ENCODE measurements at places on chromosomes 3 and 15.

- no peak for DNase-seq
Observed at GRCh38 chr3:151437906-151438305, 23.0 kb downstream of the IGSF10 start.

- DNase-seq, result no peak
Observed at GRCh38 chr3:67619991-67620390, 34.4 kb downstream of the SUCLG2 start.

DNA sequence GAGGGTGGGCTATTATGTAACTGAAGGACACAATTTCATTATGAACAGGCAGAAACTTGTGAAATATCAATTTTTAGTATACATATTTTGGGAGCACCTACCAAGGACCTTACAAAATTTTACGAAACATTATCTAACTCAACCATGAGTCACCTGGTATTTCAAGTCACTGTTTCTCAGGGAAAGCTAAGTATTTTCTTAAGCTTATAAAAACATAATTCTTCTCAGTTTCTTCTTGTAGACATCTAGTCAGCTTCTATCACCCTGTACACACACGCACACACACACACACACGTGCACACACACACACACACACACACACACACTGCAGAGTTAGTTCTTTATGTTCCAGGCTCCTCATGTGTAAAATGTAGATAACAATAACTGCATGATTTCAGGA lies 658.3 kb downstream of the TUSC7 start:
- no peak for DNase-seq

DNA sequence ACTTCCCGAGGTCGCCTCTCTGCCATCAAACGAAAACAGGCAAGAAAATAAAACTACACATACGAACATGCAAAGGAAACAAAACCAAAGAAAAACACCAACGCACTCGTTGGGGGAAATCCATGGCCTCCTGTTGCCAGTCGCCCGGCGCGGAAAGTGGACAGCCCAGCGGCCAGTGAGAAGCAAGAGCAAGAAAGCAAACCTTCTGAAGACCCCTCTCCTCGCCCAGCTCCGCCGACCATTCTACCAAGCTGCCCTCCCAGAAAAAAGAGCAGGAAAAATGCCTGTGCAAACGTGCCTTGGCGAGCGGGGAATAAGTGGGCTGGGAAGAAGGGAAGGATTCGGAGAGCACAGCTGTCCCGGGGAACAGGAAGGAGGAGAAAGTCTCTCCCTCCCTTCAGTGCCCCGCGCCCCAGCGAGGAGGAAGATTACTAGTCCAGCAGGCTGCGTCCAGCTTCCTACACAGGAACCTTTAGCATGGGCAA lies 802 bp upstream of the NECTIN3 start:
- no peak for DNase-seq

- DNase-seq, result no peak
Observed at GRCh38 chr15:99895189-99895955, 162.1 kb upstream of the LYSMD4 start.

GRCh38 chr15:58466566-58466965 lies 34.8 kb downstream of the LIPC start:
- DNase-seq, result no peak

DNA sequence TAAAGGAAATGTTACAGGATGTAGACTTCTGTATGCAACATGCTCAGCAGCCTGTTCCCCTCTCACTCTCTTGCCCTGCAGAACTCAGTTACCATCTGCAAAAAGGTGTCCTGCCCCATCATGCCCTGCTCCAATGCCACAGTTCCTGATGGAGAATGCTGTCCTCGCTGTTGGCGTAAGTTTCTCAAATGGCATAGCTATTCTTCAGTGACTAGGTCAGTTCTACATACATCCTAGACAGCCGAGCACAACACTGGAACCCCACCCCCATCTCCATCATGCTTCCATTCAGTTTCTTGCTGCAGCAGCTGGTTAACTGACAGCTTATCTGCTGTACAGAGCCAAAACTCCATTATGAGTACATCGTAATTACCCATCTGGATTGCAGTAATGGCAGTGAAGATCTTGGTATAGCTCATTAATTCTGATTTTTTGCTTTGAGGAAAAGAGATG lies 4.5 kb downstream of the THBS1 start:
- no peak for DNase-seq

DNA sequence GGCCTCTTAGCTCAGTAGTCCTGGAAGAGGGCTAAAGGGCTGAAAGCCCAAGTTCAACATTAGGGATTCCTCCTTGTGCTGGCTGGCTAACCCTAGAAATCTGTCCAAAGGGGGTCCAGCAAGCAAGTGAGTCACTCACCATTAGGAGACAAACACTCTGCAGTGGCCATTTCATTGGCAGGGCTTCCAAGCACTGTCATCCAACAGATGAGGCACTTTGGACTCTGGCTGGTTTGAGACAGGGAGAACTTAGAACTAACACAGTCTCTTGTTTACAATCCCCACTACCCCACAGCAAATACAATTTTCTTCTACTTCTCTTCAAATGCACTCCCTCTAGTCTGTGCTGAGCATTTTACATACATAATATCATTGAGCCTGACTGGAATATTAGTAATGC lies 10.1 kb upstream of the WNT5A start:
- no peak for DNase-seq

- no peak for DNase-seq
Observed at GRCh38 chr3:31357451-31357850, 175.3 kb upstream of the STT3B start.

GRCh38 chr15:29071232-29071881 lies 185.6 kb downstream of the APBA2 start:
- DNase-seq, result no peak

DNA sequence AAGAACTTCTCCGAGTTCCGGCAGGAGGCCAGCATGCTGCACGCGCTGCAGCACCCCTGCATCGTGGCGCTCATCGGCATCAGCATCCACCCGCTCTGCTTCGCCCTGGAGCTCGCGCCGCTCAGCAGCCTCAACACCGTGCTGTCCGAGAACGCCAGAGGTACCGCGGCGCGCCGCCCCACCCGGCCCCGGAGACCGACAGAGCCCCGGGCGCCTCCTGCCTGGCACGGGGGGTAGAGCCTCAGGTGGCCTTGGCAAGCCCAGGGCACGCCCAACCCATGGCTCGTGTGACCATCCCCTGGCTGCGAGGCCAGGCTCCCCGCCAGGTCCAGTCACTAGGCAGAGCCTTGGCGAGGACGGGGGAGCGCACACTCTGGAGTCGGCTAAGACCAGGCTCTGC lies 134.1 kb downstream of the LRRK1 start:
- DNase-seq, result no peak

DNA sequence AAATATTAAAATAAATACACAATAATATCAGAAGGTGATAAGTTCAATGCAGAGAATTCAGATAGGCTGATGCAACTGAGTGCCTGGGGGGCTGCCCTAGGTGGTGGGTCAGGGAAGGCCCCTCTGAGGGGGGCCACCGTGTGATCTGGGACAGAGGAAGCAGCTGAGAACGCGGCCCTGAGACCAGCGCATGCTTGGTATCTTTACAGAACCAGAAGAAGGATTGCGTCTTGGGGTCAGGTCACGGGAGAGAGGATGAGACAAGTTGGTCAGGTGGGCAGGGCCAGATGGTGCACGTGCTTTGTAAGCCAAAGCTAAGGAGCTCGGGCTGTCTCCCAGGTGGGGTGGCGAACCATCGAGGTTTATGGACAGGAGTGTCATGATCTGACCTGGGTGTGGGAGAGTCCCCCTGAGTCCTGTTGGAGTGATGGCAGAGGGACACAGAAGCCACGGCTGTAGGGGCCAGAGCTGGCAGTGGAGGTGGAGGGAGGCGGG lies 121.2 kb downstream of the ETFA start:
- no peak for DNase-seq

- no peak for DNase-seq
Observed at GRCh38 chr15:67472957-67473356, 48.0 kb upstream of the C15orf61 start.

DNA sequence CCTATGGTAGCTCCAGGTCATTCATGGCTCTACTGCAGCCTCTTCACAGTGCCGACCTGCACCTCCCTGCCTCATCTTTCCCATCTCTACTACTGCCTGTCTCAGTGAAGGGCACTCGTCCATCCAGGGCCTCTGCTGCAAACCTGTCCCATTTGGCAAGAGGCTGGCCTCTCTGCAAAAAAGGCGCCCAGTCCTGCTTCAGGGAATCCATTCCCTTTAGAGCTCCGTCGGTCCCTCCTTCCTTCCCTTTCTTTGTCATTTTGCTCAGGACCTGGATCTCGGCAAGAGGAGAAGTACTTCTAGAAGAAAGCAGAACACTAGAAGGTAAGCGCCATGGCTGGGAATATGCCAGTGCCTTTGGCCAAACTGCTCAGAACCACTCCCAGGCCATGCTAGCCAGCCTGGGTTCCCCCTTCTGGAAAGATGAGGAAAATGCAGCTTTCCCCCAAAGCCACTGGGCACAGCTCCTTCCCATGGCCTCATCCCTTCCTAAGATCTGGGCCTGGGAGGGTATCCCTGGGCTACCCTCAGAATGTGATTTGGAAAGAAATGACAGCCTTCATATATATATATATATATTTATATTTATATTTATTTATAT lies 6.4 kb upstream of the ISL2 start:
- DNase-seq, result peak; percentile 30

- no peak for DNase-seq
Observed at GRCh38 chr3:152491922-152492321, 223.2 kb downstream of the MBNL1 start.

DNA sequence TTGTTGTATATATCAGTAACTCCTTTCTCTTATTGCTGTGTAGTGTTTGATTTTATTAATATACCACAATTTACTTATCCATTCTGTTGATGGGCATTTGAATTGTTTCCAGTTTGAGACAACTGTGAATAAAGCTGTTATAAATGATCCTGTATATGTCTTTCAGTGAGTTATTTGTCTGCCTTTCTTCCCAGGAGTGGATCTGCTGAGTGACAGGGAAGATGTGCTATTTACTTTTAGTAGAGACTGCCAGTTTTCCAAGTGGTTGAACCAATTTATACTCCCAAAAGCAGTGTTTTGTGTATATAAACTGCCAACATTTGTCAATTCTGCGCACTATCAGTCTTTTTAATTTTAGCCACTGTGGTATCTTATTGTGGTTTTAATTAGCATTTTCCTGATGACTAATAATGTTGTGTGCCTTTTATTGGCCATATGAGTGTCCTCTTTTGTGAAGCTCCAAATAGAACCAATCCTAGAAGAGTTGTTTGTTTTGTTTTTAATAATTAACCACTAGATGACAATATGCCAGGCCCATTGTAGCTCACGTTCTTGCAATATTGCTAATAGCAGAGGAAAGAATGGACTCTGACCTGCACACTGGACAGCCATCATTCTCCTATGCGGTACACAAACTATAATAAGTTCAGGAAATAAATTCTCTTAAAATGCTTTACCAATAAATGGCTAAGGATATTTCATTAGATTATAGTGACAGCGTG lies 25.3 kb downstream of the TRANK1 start:
- no peak for DNase-seq

DNA sequence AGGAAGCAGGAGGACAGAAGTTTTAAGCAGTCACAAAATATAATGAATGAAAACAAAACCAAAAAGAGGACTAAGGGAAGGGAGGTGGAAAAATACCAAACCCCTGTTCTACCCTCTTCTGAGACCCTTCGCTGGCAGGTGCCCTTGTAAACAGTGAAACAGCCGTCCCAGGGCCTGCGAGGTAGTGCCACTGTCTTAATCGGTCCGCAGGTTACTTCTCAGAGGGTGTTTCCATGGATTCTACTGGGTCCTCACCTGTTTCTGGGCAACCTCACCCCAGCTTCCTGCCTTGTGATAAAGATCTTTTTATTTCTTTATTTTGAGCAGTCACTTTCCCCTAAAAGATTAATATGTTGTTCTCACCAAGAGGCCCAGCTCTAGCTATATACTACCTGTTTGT lies 65.3 kb downstream of the SLC30A4 start:
- DNase-seq, result no peak

DNA sequence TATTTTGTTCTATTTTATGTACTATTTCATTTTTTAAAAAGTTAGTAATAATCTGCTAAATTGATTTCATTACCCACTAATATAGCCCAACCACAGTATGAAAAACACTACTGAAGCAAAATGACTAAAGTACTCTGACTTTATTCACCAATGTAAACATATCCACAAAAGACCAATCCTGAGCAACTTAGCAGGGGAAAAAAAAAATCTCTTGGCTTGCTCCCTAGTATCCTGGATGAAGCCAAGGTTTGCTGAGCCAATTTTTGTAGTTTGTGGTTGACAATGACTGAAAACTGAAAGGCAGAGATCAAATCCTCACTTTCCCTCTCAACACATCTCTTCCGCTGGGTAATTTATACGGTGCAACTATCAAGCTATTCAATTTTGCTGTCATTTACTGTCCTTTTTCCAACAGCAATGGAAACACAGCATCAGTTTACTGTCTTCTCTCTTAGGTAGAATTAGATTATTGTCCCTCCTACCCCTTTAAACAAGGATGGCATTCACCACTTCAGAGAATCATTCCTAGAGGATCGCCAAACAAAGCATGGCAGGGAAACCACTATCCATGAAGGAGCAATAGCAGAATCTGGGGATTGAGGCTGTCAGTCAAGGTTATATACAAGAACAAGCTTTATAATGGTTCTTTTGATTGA lies 149.7 kb downstream of the THRB start:
- no peak for DNase-seq

- no peak for DNase-seq
Observed at GRCh38 chr15:41940441-41940857, 31.9 kb downstream of the EHD4 start.
